Occipital lobe (tissue), 3 donors: ENCODE measurements at places on chromosomes 7 and 10. TPM values are rescaled to one million over a fixed set of nuclear protein-coding genes. Genes with fewer than 3 reads are reported as not detected.

The ZFAND2A gene
- total RNA-seq = 14.7 TPM

The MYL10 gene
- total RNA-seq = not detected

The TMEM254 gene
- total RNA-seq = 8.6 TPM

The MUC12 gene
- total RNA-seq = not detected

The CHST15 gene
- total RNA-seq = 58.6 TPM

The TRIM8 gene
- total RNA-seq = 23.4 TPM

The MACC1 gene
- total RNA-seq = 0.16 TPM

The HOXA6 gene
- not detected for total RNA-seq

The LRMDA gene
- 0.62 TPM for total RNA-seq

The ASB4 gene
- 0.16 TPM for total RNA-seq

The NEUROG3 gene
- not detected for total RNA-seq

The AOAH gene
- total RNA-seq = 3.6 TPM

The TEX36 gene
- total RNA-seq = not detected

The AKR1C4 gene
- total RNA-seq = not detected

The KLLN gene
- total RNA-seq = 0.62 TPM

The RBAK gene
- 15.6 TPM for total RNA-seq

The CPN1 gene
- total RNA-seq = not detected

The GNB2 gene
- 57.7 TPM for total RNA-seq

The KAZALD1 gene
- total RNA-seq = 1.4 TPM

The C7orf57 gene
- total RNA-seq = 0.78 TPM

The CFAP46 gene
- 1.9 TPM for total RNA-seq

The ZNF804B gene
- 4.2 TPM for total RNA-seq

The PIK3AP1 gene
- total RNA-seq = 5.6 TPM

The HECW1 gene
- total RNA-seq = 54.7 TPM

The SORCS1 gene
- total RNA-seq = 40.6 TPM

The STEAP4 gene
- 0.16 TPM for total RNA-seq

The IFIT3 gene
- 8.4 TPM for total RNA-seq

The CLDN3 gene
- not detected for total RNA-seq

The STEAP2 gene
- total RNA-seq = 2.3 TPM

The ASZ1 gene
- total RNA-seq = not detected

The CALN1 gene
- 45.5 TPM for total RNA-seq
